ENCODE measurements at places on chromosomes 11 and 22.

- DNase-seq, result peak; percentile 57
These were observed 4.7 kb downstream of the MPEG1 start for GRCh38 chr11:59207988-59208451.

- no peak for DNase-seq
These were observed at the start of gene MS4A14 for GRCh38 chr11:60396382-60396781. TSS of gene MS4A14 (plus strand) at chr11:60396459. CDS start at chr11:60396579, 120 bp downstream.

DNA sequence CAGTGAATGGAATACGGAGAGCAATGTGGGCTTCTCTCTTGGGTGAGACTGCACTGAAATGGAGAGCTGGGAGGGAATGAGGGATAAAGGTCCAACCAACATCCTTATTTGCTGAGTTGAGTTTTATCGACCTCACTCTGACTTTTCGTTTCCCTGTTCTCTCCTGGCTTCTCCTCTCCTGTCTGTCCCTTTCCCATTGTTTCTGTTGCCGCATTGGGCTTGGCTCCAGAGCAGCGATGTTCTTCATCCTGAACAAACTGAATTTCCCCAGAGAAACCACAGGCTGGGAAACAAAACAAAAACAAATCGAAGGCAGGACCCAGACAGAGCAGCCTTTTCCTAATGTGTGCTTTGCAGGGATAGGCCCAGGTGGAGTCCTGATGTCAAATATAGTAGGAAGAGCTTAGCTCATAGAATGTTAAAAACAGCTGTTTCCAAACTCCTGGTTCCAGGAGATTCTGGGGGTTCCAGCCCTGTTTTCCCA, 30.0 kb downstream of the MOV10L1 start:
- no peak for DNase-seq

DNA sequence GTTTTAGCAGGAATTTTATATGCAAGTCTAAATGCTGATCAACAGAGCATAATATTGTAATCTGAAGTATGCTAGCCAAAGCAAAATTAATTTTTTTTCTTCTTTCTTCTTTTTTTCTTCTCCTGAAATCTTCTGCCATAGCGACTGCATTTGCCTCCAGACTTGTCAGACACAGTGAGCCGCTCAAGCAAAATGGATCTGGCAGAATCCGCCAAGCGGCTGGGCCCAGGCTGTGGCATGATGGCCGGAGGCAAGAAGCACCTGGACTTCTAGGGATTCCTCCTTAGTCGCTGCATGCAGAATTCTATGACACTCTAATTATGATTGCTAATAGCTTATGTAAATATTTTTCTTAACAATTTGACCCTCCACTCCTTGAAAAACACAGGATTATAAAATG, 27.9 kb downstream of the PAX6 start:
- no peak for DNase-seq

GRCh38 chr11:99069856-99070444, 49.2 kb downstream of the CNTN5 start:
- peak; percentile 2 for DNase-seq

DNA sequence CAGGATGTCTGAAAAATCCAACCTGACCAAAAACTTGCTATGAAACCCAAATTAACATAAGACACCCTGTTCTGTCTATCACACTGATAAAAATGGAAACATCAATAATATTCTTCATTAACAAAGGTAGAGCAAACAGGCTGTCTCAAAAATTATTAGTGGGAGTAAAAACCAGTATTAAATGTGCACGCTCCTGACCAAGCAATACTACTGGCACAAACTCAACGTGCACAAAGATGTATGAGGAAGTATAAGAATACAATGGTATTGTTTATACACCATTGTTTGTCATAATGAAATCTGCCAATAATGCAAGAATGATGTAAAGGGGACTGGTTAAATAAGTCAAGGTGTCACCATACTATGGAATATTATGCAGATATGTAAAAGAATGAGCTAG, 288.5 kb downstream of the MN1 start:
- DNase-seq, result no peak

GRCh38 chr11:8584082-8584481, 9.9 kb downstream of the STK33 start:
- peak; percentile 67 for DNase-seq

DNA sequence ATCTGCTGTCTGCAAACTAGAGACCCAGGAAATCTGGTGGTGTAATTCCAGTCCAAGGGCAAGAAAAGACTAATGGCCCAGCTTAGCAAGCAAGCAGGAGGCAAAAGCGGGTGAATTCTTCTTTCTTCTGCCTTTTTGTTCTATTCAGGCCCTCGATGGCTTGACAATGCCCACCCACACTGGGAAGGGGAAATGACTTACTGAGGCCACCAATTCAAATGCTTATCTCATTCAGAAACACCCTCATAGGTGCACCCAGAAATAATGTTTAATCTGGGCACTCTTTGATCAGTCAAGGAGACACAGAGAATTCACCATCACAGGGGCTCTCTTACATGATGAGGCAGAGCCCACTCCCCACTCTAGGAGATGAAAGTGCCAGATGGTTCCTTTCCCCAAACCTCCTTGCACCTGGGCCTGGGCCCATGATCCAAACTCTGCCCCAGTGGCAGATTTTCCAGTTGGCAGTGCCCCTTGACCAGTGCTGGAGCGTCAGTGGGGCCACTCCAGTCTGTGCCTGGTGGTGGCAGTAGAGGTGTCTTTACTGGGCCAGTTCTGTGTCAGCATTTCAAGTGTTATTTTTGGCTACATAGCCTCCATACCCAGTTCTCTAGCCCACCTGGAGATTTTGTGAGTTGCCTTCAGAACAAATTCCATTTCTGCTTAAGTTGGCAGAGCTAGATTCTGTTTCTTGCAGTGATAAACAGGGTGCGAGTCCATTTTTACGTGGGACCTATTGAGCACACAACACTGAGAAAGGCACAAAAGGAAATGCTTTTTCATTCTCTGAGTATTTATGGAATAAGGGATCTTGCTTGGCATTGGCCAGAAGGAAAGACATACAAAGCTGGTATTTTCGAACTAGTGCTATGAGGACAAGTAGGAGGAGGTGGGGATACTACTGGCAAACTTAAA, 7.5 kb downstream of the ELMOD1 start:
- DNase-seq, result no peak

DNA sequence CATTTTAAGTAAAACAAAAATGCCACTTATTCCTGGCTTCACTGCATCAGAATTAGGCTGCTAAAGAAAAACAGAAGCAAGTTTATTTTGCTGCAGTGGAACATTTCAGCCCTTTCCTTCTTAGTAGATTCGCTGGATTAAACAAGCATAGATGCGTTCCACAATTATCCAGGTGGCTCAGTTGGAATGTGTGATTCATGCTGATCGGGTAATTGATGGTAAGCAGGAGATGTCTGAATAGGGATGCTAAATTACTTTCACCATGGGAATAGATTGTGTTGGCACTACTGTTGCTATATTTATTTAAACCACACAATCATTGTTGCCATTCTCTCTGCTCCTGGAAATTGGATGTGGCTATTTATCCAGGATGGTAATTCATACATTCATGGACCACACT, 440.1 kb upstream of the DDI1 start:
- no peak for DNase-seq

DNA sequence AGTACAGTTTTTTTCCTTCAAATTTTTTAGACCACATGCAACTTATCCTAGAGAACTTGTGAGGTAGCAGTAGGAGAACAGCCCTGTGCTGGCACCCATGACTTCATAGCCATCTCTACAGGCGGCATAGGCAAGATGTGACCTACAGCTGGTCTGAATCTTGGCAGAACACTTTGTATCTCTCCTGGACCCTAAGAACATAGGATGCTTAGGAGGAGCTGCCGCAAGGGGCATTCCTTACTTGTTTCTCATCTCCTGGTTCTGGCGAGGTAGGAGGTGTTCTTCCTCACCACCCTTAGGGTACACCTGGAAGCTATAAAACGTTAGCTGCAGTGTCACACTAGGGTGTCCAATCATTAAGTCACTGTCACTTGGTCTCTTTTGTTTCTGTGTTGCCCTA, 16.4 kb downstream of the CWC15 start:
- no peak for DNase-seq

GRCh38 chr11:98772893-98773292, 247.9 kb upstream of the CNTN5 start:
- DNase-seq, result no peak

DNA sequence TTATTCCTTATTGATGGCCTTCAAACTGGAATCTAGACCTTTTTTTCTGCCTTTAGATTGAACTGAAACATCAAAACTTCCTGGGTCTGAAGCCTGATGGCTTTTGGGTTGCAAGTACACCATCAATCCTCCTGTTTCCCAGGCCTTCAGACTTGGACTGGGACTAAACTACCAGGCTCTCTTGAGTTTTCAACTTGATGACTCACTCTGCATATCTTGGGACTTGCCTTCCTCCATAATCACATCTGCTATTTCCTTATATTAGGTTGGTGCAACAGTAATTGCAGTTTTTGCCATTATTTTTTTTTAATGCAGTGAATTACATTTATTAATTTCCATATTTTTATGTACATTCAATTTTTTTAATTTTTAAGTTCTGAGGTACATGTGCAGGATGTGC, 7.0 kb downstream of the OR51B5 start:
- DNase-seq, result peak; percentile 33

DNA sequence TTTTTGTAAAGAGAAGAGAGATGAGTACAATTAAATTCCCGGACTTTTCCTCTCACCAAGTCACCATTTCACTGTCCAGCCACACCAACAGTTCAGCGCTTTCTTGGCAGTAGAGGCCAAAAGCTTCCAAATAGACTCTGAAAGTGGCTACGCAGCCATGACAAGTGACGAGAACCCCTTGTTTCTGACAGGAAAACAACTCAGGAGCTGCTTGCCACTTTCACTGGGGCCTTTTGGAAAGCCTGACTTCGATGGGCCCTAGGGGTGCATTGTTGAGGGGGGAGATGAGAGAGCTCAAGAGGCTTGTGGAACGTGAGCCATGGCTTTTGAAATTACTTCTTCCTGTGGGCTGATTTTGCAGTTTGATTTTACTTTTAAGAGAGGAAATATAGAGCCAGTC, 422.1 kb upstream of the FAT3 start:
- DNase-seq, result no peak

DNA sequence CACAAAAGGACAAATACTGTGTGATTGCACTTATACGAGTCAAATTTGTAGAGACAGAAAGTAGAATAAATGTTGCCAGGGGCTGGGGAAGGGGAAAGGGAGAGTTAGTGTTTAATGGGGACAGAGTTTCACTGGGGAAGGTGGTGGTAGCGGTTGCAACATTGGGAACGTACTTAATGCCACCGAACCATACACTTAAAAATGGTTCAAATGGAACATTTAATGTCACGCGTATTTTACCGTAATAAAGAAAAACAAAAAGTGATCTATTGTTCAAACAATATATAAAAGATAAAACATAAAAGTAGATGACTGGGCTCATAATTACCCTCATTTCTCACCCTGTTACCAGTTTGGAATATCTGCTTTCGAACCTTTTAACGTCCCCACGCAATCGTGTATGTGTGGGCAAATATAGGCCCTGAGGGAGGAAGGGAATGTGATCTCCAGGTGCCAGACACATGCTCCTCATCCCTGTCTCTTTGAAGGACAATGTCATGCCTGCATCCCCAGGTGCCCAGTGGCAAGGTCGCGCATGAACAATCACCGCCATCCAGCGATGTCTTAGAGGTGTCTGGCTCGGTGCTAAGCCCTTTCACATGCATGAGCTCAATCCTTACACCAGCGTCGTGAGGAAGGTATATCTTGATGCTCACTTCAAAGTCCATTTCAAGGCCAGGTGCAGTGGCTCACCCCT, 35.3 kb downstream of the LIF start:
- no peak for DNase-seq

- DNase-seq, result no peak
These were observed 194.4 kb upstream of the PGR start for GRCh38 chr11:101323997-101324396.

Data from fibroblast of upper back skin (primary cell).